ENCODE measurements at places on chromosomes 13 and 19.

DNA sequence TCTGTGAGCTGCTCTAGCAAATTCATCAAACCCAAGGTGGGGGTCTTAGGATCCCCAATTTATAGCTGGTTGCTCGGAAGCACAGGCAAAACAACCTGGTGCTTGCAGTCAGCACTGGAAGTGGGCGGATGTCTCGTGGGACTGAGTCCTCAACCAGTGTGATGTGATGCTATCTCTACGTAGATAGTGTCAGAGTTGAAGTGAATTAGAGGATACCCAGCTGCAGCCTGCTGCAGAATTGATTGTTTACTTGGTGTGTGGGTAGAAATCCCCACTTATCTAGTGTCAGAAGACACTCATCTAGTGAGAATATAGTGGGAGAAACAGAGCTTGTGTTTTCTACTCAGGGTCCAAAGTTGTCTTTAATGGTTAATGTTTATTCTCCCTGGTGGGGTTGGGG lies 63.3 kb downstream of the CBY2 start:
- DNase-seq = no peak

GRCh38 chr19:54152878-54153524 lies 6.5 kb downstream of the LENG1 start:
- DNase-seq = no peak

DNA sequence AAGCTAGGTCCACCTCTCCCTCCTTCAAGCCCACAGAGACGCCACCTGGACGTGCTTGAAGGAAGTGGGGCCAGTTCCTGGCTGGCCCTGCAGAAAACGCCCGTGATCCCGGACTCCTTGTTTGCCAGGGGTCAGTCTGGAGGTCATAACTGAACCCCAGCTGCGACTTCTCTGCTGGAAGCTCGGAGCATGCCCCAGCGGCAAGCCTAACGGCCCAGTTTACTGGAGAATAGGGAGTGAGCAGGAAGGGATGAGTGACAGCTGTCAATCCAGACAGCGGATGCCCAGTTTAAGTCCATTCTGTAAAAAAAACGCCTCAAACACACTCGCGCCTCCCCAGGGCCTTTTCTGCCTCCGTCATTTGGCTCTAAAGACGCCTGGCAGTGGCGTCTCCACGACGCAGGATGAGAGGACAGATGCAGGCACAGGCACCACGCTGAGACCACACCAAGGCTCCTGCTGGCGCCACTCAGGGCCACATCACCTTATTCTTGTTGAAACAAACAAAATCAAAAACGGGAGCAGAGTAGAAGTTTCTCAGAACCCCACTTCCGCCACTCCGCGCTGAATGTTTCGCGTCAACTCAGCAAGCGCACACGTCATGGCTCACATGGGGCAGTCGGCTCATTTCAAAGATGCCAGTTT lies 57.6 kb downstream of the RASA3 start:
- no peak for DNase-seq

DNA sequence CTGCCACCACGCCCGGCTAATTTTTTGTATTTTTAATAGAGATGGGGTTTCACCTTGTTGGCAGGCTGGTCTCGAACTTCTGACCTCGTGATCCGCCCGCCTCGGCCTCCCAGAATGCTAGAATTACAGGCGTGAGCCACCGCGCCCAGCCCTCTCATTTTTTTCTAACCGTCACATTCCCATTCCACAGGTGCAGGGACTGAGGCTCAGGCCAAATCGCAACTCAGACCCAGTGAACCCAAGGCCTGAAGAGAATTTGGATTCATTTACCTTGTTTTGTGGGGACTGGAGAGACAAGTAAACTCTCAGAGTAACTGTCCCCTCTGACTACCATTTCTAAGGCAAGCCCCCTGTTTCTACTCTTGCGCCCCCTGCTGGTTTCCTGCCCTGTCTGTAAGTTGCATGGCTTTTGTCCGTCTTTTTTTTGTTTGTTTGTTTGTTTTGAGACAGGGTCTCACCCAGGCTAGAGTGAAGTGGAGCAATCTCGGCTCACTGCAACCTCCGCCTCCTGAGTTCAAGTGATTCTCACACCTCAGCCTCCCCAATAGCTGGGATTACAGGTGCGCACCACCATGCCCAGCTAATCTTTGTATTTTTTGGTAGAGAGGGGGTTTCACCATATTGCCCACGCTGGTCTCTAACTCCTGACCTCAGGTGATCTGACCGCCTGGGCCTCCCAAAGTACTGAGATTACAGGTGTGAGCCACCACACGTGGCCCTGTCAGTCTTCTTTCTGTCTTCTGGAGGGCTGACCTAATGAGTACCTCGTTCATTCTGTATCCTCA lies 2.3 kb upstream of the STRN4 start:
- peak; percentile 49 for DNase-seq

DNA sequence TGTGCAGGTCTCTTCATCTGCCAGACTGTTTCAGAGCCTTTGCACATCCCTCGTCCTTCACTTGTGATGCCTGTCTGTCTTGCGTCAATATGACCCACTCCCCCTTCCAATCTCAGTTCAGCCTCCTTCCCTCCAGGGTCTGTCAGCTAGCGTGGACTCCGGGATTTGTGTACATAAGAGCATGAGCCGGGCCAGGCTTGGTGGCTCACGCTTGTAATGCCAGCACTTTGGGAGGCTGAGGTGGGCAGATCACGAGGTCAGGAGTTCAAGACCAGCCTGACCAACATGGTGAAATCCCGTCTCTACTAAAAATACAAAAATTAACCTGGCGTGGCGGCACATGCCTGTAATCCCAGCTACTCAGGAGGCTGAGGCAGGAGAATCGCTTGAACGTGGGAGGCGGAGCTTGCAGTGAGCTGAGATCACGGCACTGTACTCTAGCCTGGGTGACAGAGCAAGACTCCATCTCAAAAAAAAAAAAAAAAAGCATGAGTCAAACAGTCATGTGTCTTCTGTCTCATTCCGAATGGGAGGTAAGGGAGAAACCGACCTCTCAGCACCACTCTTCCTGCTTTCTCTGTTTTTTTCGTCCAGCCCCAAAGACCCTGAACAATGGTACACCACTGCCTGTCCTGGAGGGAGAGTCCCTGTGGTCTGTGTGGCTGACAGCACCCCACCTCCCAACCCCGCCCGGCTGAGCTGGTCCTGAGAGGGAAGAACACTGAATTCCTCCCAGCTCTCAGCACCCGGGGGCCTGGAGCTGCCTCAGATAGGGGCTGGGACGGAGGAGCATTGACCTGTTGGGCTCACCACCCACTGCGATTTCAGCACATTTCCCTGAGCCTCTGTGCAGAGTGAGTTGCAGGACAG lies 2.4 kb upstream of the SIGLEC9 start:
- DNase-seq = no peak

- no peak for DNase-seq
Measured at GRCh38 chr19:7333198-7334118, 15.3 kb upstream of the ARHGEF18 start.

DNA sequence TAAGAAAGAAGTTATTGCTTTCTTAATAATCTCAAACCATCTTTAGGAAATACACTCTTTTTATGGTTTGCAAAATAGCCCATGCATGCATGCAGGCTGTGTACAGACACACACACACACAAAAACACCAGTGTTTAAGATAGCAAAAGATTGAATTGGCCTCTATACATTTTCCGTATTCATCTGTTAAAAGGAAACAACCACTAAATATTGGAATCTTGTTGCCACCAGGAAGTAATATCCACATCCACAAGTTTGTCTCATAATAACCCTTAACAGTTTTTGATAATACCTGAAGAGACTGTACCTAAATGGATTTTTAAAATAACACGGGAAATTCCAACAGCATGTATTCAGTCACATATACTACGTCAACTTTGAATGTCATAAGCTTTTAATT lies 7.3 kb upstream of the MAB21L1 start:
- no peak for DNase-seq

DNA sequence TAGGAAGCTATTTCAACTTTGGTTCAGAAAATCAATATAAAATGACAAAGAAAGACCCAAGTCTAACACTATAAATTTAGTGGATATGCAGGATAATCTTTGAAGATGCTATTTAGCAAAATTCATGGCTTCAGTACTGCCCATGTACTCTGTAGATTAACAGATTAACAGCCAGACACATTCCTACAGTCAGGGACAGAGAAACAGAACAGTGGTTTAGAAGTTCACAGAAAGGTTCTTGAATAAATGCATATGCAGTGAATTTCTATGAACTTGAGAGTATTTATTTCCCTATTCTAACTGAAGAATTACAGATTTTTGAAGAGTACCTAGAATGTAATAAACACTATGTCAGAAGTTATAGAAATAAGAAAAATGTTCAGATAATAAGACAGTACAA lies 222.8 kb downstream of the KLF12 start:
- DNase-seq = no peak

GRCh38 chr19:2805261-2805900 lies 14.3 kb upstream of the ZNF554 start:
- no peak for DNase-seq

DNA sequence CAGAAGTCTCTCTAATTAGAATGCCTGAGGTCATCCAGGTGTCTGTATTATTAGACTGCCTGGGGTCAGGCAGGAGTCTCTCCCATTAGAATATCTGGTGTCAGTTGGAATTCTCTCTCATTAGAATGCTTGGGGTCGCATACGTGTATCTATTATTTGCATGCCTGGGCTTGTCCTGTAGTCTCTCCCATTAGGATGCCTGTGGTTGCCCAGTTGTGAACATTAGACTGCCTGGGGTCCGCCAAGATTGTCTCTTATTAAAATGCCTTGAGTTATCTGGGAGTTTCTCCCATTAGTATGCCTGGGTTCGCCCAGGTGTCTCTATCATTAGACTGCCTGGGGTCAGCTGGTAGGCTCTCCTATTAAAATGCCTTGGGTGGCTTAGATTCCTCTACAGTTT lies 1494.7 kb downstream of the UQCRFS1 start:
- no peak for DNase-seq

- no peak for DNase-seq
Measured at GRCh38 chr19:16445238-16446107, 26.3 kb downstream of the EPS15L1 start.

- no peak for DNase-seq
Measured at GRCh38 chr13:59458908-59459579, 704.7 kb downstream of the DIAPH3 start.

- no peak for DNase-seq
Measured at GRCh38 chr19:12232961-12233360, 61.7 kb downstream of the ZNF44 start.

- DNase-seq = no peak
Measured at GRCh38 chr19:7597689-7598088, 2.0 kb downstream of the CAMSAP3 start.

GRCh38 chr19:42284591-42285341 lies 15.7 kb downstream of the CIC start:
- DNase-seq = no peak

DNA sequence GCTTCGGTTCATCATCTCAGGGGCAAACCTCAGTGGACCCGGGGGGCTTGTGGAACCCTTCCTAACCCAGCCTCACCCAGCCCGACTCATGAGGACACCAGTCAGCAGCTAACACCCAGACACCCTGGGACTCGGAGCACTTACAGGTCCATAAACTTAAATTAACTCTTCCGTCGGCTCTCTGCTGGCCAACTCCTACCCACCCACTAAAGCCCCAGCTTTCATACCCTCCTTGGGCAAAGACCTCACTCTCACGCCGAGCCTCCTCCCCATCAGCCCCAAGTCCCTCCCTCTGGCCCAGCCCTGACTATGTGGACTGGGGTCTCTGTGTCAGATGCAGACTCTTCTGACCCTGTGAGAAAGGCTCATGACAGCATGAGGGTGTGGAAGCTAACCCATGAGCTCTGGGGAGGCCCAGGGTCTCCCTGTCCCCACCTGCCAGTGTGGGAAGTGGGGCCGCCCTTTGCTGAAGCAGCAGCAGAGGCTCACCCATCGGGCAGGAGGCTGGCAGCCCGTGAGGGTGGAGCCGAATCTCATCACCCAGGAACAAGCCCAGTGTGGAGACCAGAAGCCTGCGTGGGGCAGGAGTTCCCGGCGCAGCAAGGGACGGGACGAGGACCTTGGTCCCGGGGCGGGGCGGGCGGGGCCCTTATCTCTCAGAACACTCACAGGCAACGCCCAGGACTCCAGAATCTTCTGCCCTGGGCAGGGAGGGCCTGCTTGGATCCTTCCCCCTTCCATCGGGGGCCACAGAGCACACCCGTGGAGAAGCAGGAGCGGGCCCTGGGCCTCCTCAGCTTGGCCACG lies 19.8 kb downstream of the TCF3 start:
- DNase-seq = no peak

GRCh38 chr13:37195621-37196020 lies 90.2 kb upstream of the CSNK1A1L start:
- DNase-seq = no peak

GRCh38 chr19:14505488-14506239 lies 9.7 kb upstream of the GIPC1 start:
- DNase-seq = peak; percentile 58

- DNase-seq = no peak
Measured at GRCh38 chr13:34897220-34897619, 44.9 kb upstream of the NBEA start.

GRCh38 chr13:95098916-95099315 lies 202.3 kb downstream of the ABCC4 start:
- no peak for DNase-seq

DNA sequence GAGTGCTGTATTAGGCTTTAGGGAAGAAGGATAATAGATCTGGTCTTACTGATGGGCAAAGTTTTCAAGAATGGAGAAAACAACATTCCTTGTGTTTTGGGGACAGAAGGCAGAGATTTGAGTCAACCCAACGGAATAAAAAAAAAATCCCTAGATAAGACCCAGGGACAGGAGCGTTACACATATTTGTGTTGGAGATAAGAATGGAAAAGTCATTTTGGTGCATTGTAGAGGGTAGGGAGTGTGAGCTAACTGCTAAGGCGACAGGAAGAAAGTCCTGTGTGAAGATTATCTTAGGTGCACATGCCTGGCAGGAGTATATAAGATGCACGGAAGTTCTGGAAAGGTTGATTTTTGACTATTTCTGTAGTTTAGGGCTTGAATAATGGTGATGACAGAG lies 450.3 kb upstream of the ARGLU1 start:
- no peak for DNase-seq

GRCh38 chr13:20441879-20442278 lies 83.8 kb downstream of the CRYL1 start:
- DNase-seq = no peak

DNA sequence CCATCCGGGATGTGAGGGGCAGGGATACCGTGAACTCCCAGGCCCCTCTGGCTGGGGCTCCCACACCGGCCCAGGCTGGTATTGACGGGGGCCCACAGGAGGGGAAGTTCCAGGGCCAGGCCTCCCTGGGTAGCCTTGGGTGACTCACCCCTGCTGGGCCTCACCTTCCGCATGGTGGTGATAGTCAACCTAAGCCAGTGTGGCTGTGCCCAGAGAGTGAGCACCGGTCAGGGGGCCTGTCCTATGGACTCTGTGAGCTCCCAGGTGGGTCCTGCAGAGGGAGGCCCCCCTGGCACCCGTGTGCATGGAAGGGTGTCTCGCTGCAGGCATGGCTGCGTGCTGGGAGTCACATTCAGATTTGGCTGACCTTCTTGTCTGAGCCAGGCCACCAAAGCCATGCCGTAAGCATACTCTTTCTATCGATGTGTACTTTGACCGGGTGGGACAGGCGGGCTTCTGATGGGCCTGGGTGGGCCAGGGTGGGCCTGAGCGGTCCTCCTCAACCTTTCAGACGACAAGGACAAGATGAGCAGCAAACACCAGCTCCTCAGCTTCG lies 27.6 kb downstream of the DHX34 start:
- DNase-seq = no peak
